ENCODE measurements at places on chromosomes 6 and 20.

- DNase-seq, result peak; percentile 73
Observed at GRCh38 chr20:49541733-49542513, 26.0 kb downstream of the PTGIS start.

DNA sequence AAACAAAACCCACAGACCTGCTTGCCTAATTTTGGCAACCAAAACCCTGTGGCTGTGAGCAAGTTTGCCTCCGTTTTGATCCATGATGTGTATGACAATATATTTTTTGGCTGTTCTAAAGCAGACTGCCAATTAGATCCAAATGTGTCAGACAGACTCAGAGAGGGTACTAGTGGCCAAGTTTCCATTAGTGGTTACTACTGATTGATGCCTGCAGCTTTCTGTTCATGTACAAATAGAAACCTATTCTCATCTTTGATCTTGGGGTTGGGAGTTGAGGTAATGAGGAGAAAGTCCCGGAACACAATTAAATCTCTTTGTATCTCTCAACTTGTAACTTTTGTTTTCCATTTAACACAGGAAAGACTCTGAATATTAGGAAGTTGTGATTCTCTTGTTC, 100.9 kb downstream of the RNF144B start:
- no peak for DNase-seq

DNA sequence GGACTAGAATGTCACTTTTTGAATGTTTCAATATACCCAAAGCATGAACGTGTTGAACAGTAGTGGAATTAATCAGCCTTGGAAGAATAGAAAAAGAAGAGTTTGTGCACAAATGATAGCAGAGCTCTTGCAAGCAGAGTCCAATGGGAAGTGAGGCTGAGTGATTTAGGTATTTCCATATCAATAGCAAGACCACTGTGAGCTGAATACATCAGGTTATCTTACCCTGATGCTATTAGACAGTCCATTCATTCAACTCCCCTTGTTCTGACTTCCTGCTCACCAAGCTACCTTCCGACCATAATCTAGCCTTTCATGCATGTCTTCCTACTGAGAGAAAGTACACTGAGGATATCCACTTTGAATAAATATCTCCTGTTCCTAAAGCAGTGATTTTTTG, 349.2 kb upstream of the RNF217 start:
- DNase-seq, result no peak

DNA sequence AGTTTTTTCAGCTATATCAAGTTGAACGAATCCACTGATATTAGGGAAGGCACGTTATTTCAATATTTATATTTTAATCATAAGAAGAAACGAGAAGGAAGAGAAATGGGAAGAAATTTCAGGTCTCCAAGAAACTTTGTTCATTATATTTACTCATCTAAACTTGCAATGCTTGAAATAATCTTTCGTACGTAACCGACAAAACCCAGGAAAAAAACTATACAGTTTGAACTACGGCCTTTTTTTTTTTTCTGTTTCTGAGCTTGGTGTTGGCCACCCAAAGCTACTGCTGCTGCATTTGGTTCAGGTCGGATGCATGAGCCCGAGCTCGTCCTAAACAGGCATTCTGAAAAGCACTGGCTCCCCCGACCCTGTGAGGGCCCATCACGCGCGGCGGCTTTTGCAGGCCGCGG, 548 bp downstream of the PERP start:
- DNase-seq, result no peak

All from right hindlimb (tissue), 1 donor.